ENCODE measurements at places on chromosomes 6 and 20. TPM values are rescaled to one million over a fixed set of nuclear protein-coding genes. Genes with fewer than 3 reads are reported as not detected.

The PSMG4 gene
- 58.5 TPM for total RNA-seq

The KCNK15 gene
- total RNA-seq = under 0.01 TPM

The CLPSL2 gene
- total RNA-seq = not detected

The ZKSCAN3 gene
- 5.5 TPM for total RNA-seq

The GPR63 gene
- not detected for total RNA-seq

The FAM209A gene
- not detected for total RNA-seq

The CLDN20 gene
- not detected for total RNA-seq

The SLC22A1 gene
- total RNA-seq = under 0.01 TPM

The CFAP206 gene
- total RNA-seq = 0.65 TPM

The TFAP2D gene
- not detected for total RNA-seq

The LINC00237 gene
- total RNA-seq = not detected

The MLIP gene
- total RNA-seq = 12.0 TPM

The PSORS1C2 gene
- total RNA-seq = not detected

The IL17F gene
- not detected for total RNA-seq

The MYLK2 gene
- 0.32 TPM for total RNA-seq

The PRPH2 gene
- total RNA-seq = 0.30 TPM

The OTOR gene
- total RNA-seq = not detected

The MATN4 gene
- not detected for total RNA-seq

The ANGPT4 gene
- total RNA-seq = not detected

The SLC22A3 gene
- 0.32 TPM for total RNA-seq

The MEP1A gene
- not detected for total RNA-seq

The PAQR8 gene
- 8.4 TPM for total RNA-seq

The KHDC1L gene
- total RNA-seq = not detected

The LAMP5 gene
- total RNA-seq = under 0.01 TPM

The SLC26A8 gene
- total RNA-seq = not detected

The BHLHE23 gene
- not detected for total RNA-seq

The ATAT1 gene
- 2.6 TPM for total RNA-seq

The RIPOR2 gene
- total RNA-seq = 0.46 TPM

The TMEM217 gene
- 4.3 TPM for total RNA-seq

The ABHD16B gene
- not detected for total RNA-seq

The NRSN1 gene
- total RNA-seq = not detected

The TAGAP gene
- total RNA-seq = not detected

All from epithelial cell of umbilical artery (primary cell).